ENCODE measurements at places on chromosomes 16 and 17.

DNA sequence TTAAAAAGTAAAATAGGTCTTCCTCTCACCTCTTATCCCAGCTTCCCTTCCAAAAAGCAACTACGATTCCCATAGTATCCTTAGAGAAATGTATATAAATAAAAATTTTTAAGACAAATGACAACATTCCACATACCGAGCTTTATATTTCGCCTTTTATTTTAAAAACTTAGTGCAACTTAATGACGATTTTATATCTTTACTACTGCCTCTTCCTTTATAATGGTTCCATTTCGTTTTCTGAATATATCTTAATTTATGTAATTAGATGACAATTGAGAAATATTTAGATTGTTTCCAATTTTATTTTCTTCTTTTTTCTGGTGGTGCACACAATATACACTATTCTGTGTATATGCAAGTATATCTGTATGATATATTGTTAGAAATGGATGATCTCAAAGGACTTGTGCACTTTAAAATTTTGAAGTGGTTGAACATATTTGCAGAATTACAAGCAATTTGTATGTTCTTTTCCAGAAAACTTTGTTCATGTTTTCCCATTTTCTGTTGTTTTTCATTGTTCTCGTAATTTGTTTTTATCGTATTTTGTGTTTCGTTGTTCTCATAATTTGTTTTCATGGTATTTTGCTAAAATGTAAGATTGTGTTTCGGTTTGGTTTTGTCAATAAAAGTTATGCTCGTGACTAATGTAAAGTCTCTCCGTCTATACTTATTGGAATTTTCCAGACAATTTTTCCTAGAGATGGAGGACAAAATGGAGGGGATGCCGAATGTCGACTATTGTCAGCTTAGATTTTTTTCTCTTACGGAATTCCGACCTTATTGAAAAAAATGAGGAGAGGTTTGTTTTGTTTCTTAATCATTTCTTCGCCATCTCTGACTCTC, 20.4 kb upstream of the HOXB13 start:
- no peak for DNase-seq

- DNase-seq = no peak
Measured at GRCh38 chr17:75339971-75340370, 50.7 kb upstream of the SLC25A19 start.

GRCh38 chr16:30947859-30948666, 805 bp upstream of the ORAI3 start:
- DNase-seq = peak; percentile 99

DNA sequence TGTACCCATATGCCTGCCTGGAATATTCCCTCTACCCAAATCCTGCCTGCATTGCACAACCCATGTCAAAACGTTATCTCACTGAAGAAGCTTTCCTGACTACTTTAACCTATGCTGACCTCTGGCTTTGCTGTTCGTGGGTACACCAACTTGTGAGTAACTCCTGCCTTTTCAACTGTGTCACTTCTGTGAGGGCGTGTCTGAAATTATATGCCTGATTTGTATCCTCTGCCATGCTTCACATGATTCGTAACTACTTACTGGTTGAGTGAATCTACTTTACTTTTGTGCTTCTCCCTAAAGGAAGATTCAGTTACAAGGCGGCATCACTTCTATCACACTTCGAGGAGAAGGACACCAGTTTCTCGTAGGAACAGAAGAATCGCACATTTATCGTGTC, 33.3 kb upstream of the USP43 start:
- no peak for DNase-seq

Measured in fibroblast of lung (primary cell).